ENCODE measurements at places on chromosomes 7 and 10. TPM values are rescaled to one million over a fixed set of nuclear protein-coding genes. Genes with fewer than 3 reads are reported as not detected.

The ABCB1 gene
- polyA plus RNA-seq = 20.6 TPM

The SDK1 gene
- 5.1 TPM for polyA plus RNA-seq

GRCh38 chr7:76358011-76358480 lies 745 bp downstream of the YWHAG start:
- DNase-seq = no peak

DNA sequence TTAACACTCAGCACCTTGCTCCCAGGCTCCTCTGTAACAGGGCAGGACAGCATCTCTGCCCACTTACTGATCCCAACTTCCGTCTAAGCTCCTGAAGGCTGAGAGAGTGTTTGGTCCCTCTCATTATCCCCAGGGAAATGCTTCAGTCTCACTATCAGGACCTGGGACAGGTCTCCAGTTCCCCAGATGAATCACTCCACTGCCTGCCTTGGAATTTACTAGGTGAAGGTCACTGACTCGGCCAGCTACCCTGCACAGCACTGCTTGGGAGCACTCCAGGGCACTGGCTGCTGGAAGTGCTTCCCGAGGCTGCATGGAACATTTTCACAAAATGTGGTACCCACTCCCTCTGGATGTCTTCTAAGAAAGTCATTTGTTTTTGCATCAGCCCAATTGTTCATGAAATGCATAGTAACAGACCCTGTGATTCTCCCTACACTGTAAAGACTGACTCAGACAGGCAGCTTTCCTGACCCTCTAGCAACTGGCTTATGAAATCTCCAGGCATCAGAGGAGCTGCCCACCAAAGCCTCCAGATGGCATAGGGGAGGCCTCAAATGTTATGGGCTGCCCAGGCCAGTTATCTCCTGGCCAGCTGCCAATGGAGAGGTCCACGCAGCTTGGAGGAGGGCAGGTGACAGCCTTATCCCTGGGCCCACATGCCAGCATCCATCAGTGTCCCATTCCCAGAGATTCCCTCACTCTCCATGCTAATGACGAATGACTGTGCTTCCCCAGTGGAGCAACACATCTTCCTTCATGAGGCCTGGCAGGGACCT lies 89.1 kb downstream of the GFRA1 start:
- DNase-seq = no peak

DNA sequence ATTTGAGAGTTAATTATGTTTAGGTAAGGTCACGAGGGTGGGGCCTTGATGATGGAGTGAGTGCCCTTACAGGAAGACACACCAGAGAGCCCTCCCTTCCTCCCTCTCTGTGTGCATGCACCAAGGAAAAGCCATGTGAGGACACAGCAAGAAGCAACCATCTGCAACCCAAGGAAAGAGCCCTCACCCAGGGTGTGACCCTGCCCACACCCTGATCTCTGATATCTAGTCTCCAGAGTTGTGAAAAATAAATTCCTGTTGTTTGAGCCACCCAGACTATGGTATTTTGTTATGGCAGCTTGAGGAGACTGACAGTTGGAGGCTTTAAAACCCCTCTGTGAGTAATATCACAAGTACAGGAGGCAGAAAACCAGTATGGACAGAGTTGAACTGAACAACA lies 15.0 kb upstream of the MCM10 start:
- no peak for DNase-seq

GRCh38 chr10:20330246-20330645 lies 514.0 kb downstream of the PLXDC2 start:
- DNase-seq = no peak

DNA sequence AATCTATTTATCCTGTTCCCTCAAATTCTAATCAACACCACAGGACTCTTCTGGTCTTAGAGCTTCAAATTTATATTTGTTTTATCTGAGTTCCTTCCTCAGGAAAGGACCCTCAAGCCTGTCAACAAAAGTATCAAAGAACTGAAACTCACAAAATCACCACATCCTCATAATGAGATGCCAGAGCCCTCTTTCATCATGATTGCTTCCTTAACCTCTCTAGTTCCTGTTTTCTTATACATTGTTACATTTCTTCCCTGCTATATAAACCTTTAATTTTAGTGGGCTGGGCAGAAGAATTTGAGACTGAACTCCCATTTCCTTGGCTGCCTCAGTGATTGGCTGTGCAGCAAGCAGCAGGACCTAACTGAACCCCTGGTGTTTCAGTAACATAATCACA lies 189.7 kb downstream of the ZNF248 start:
- DNase-seq = no peak

DNA sequence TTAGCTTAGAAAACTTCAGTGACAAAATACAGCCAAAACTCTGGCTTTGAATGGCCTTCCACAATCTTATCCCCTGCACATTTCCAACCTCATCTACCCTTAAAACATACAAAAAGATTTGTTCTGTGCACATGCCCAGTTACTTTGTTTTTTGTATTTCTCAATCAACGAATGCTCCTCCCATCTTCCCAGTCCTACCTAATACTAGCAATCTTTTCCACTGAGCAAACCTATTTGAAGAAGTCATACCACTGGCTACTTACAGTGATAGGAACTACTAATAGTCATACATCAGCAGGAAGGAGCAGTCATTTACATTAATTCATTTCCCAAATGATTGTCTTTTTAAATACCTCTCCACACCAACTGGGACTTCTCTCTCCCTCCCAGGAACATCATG lies 2.5 kb downstream of the USP54 start:
- DNase-seq = no peak

DNA sequence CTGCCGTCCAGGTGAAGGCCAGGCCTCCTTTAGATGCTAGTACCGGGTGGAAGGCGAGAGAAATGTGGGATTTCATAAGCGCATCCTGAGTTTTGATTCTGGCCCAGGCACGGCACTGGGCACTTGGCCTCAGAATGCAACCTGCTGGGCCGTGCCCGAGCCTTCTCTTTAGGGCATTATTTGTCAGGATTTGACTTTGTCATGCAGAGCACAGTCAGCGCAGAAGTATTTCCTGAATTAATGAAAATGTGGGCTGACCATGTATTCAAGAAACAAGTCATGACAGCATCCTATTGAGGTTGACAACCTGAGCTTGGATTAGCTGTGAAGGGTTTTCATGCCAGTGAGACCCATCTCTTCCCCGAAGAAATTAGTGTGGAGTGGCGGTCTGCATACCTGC lies 34.4 kb downstream of the RCC1L start:
- DNase-seq = no peak
